ENCODE measurements at places on chromosomes 6 and 20.

- DNase-seq: no peak
Observed at GRCh38 chr6:83092756-83093399, 25.4 kb downstream of the DOP1A start.

DNA sequence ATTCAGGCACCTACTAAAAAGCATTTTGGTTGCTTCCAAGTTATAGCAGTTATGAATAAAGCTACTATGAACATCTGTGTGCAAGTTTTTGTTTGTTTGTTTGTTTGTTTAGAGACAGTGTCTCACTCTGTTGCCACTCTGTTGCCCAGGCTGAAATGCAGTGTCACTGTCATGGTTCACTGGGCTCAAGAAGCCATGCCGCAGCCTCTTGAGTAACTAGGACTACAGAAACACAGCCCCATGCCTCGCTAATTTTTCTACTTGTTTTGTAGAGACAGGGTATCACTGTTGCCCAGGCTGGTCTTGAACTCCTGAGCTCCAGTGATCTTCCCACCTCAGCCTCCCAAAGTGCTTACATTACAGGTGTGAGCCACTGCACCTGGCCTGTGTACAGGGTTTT, 795.9 kb downstream of the EPHA7 start:
- no peak for DNase-seq

DNA sequence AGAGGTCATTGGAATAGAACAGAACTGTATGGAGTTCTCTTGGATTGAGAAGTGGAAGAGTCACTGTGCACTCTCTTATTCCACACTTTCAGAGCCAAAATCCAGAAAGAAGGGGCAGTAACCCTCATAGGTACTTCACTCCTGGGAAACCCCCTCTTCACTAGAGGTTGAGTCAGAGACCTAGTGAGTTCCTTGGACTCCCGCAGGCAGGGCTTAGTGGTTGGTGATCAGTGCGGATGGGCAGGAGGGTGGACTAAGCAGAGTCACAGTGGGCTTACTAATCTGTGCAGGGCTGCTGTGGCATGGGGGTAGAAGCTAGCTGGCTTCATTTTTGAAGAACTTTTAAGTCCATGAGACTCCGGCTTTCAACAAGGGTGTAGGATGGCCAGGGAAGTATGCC, 95.0 kb upstream of the MLN start:
- no peak for DNase-seq

- no peak for DNase-seq
Observed at GRCh38 chr6:33151050-33151449, 41.2 kb downstream of the COL11A2 start.

DNA sequence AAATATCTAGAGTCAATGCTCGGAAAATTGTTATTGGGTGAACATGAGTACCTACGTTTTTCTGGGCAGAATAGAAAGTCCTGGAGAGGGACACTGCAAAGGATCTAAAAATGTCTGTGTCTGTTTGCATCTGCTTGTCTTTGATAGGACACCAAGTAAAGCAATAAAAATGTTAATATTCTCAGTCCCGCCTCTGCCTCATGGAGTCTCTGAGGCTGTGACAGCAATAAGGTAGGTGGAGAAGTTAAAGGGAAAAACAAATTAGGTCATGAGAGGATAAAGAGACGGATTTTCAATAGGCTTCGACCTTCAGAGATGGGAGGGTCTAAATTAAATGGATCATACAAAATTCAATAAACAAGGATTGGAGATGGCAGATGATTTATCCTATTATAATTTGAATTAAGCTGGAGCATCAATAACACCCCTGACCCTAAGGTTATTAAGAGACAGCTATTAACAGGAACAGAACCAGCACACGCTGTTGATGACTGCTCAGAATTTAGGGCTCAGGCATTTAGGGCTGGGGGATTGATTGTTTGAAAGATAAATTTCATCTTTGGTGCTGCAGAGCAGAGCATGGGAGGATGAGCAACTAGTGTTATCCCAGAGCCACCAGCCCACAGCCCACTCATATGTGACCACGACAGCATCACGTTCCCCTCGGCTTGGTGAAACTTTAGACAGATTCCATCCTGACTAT, 620.3 kb upstream of the CDH4 start:
- no peak for DNase-seq

GRCh38 chr6:108760126-108761050, 87.8 kb upstream of the ARMC2 start:
- DNase-seq: no peak

GRCh38 chr6:28898710-28898965, 25.1 kb downstream of the TRIM27 start:
- DNase-seq: no peak

DNA sequence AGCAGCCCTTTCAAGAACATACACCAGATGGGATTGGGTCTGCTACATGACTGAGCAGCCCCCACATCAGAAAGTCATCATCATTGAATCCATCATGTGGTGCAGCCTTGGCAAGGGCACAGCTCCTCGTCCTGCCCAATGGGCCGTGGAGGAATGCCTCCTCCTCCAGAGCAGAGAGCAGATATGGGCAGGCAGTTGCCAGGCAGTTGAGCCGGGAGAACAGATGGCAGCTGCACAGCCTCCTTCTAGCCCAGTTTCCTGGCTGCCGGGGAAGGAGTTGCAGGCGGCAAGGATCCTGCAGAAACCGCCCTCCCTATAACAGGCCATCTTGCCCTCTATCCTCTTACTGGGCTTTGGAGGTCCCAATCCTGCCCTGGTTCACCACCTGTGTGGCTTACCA, 11.9 kb upstream of the ZFAND3 start:
- no peak for DNase-seq

DNA sequence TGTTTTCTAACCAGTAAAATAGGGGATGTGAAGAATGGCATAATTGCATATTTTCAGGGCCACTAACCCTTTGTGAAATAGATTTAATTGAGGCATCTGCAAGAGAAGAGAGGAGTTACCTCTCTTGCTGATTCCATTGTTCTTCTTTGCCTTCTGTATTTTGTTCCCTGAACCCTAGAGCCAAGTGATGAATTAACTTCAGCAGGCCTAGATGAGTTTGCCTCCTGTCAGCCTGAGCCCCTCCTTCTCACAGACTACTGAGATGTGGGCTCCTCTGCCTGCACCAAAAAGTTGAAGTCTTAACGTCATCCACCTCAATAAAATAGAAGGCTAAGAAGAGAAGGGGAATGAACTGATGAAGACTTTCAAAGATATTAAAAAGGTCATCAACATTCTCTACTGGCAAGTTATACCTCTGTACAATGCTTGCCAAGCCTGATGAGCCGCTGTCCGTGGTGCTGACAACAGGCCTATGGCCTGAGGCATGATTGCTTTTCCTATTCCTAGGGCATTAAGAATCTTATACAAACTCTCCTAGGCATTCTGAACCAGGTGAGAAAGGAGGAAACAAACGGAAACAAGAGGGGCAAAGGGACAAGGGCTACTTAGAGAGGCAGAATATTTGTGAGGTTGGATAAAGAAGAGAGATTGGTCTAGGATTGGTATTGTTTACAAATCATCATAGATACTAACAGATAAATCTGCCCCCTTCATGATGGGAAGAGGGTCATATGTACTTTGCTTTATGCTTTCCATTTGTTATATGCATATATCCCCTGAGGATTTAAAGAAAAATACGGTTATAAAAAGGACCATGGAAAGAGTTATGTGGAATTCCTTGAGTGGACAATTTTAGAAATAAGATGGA, 46.8 kb downstream of the CD24 start:
- no peak for DNase-seq

DNA sequence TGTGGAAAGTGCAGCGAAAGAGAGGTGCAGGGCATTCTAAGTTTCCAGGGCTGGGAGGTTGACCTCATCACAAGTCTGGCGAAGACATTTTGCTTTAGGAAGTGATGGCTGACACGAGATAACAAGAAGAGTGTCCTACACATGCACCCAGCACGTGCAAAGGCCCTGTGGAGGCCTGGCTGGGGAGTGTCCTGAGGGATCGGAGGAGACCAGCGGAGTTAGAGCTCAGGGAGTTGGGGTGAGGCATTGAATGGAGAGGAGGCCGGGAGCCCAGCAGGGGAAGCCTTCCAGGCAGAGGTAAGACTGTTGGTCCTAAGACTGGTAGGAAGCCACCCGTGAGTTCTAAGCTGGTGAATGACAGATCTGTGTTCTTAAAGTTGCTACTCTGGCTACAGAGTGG, 58.4 kb downstream of the PPP1R14C start:
- no peak for DNase-seq

DNA sequence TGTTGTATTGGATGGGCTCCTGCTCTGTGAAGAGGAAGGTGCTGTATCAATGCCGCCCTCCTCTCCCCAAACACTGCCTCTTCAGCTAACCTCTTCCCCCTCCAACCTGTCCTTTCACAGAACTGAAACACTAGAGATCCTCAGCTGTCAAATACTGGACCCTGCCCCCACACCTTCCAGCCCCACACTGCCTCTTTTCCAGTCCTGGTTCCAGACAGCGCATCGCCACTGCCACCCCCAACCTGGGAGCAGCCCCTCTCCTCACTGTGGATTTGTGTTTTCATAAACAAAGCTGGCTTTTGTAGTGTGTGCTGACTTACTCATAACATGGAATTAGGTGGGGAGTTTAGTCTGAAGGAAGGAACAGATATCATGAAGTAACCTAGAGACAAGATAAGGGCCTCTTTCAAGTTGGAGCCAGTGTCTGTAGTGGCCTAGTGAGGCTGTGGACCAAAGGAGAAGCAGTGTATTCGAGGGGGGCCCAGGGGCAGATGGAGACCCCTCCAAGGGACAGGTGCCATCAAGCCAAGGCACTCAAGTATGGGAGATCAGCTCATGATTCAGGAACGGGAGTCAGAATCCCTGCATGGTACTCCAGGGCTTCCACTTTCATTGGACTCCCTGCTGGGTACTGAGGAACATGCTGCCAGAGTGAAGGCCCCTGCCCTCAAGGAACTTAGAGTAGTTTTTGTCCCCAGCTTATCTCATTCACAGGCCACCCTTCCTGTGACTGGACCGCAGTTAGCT, 2.1 kb downstream of the SCUBE3 start:
- DNase-seq: no peak

GRCh38 chr6:39755231-39755630, 30.0 kb upstream of the KIF6 start:
- no peak for DNase-seq

DNA sequence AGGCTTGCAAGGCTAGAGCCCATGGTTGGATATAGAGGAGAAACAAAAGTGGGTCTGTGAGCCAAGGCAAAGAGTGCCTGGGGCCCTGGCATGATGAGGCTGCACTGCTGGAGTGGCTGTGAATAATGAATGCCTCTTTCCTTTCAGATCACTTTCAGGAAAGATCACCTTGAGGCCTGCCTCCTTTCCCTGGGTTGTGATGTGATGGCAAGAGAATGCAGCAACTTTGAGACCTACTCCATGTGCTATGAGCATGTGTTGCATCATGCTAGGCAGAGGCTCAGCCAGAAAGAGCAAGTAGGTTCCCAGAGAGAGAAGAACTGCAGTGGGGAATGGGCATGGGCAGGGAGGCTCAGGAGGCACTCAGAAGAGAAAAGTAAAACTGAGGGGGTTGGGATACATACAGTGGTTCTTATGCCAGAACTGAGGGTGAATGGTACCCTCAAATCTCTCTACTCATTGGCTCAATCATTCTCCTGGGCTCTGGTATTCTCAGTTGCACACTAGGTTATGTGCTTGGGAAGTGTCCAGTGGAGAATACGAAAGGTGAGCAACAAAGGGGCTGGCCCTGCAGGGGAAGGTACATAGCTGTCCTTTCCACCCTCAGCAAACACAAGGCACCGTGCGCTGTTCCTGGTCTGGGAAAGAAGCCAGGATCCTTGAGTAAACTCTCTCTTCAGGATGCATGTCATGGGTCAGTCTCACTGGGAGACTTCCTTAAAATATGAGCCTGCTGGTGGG, 45.9 kb downstream of the CD164 start:
- DNase-seq: no peak

DNA sequence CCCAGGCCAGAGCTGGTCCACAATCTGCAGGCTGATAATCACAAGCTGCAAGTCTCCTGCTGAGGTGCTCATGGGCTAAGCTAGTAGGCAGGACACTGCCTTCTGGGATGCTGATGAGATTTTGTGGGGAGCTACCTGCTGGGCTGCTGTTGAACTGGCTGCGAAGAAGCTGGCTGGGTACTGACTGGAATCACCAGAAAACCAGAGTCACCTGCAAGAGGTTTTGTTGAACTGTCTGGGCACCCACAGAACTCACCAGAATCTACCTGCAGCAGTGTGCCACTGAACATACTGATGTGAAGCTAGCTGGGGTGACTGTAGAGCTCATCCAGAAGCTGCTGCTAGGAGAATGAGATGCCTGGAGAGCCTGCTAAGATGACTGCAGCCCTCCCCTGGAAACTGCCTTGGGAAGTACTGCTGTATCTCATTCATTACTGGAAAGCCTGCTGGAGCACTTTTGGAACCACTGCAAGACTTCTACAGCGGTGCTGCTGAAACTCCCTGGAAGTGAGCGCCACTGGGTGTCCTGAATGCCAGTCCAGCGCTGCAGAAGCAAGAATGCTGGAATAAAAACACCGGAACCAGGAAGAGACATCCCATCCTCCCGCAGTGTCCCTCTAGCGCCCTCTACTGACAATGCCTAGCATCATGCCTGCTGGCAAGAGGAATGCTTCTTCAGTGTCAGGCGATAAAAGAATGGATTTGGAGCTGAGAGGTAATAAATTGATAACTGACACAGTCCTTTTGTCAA, 64.9 kb upstream of the ARHGAP18 start:
- DNase-seq: no peak

GRCh38 chr6:68559716-68560115, 75.4 kb upstream of the ADGRB3 start:
- no peak for DNase-seq

DNA sequence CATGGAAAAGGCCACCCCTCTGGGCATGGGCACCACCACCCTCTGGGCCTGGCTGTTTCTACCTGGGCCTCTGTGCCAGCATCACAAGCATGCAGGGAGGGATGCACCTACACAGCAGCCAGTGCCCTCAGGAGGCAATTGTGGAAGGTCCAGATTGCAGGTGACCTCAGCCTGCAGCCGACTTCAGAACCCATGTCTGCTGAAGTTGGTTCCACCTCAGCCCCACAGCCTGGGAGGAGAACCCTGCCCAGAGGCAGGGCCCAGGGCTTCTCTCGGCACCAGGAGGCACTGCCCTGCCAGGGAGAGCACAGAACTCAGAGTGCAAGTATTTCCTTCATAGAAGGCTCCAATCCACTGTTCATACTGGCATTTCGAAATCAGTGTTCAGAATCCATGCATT, 149.8 kb downstream of the TTLL2 start:
- DNase-seq: no peak

GRCh38 chr20:15030826-15031225, 693.4 kb upstream of the FLRT3 start:
- no peak for DNase-seq

DNA sequence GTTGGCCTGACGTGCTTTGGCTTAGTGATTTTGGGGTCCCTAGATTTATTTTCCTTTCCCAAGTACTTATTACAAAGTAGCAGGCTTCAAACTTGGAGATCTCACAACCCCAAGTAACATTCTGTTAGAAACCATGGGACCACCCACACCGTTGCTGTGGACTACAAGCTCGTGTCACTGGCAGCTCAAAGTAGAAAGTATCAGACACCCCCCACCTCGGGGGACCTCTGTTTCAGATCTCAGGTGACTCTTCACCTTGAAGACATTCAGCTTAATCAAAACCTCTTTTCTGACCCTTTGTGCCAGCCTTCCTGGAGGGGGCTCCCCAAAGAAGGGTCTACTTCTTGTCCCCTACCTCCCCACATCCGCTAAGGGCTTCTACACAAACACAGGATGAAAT, 15.7 kb upstream of the MYT1 start:
- DNase-seq: no peak
